ENCODE measurements at places on chromosomes 2 and 18.
A peak's percentile ranks its signal among the peaks of the same experiment; 100 is the strongest.

DNA sequence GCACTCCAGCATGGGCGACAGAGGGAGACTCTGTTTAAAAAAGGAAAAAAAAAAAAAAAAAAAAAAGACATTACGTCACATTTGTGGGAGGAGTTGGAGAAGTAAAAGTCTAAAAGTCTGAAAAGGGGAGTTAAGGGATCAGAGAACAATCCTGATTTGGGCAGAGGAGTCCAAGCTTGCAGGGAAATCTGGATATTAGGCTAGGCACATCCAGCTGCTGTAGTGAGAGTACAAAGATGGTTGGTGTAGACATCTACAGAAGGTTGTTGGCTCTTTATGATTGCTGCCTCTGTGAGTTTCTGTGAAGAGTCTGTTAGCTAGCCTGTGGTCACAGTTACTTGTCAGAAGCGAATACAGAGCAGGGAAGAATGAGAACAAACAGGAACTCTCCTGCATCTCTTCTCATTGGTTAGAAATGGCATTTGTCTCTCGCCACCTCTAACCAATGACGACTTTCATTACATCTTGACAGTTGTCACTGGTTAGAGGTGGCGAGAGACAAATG, 3.3 kb upstream of the OSBPL6 start:
- DNase-seq, result no peak

DNA sequence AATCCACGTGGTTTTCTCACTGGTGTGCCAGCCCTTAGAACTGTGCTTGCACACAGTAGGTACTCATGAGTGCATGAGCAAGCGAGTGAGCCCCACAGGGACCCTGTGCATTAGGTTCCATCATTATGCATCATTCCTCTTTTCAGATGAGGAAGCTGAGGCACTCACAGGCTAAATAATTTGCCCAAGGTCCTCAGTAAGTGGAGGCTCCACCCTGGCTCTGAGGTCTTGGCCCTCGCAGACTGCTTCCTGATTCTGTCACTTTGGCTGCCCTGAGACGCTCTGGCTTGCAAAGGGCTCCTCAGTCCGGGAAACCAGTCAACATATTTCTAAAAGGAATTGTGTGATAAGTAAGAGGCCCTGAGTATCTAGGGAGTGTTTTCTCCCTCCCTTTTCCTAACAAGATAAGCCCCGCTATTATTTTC, 71.7 kb downstream of the IL1R2 start:
- peak; percentile 63 for DNase-seq

- no peak for DNase-seq
Measured at GRCh38 chr18:32445846-32446245, 24.8 kb downstream of the GAREM1 start.

GRCh38 chr18:48347756-48348326, 61.3 kb downstream of the ZBTB7C start:
- DNase-seq, result no peak

- no peak for DNase-seq
Measured at GRCh38 chr2:62596061-62596921, 90.3 kb upstream of the TMEM17 start.

- DNase-seq, result peak; percentile 43
Measured at GRCh38 chr2:202069170-202070067, 3.6 kb upstream of the KIAA2012 start.

DNA sequence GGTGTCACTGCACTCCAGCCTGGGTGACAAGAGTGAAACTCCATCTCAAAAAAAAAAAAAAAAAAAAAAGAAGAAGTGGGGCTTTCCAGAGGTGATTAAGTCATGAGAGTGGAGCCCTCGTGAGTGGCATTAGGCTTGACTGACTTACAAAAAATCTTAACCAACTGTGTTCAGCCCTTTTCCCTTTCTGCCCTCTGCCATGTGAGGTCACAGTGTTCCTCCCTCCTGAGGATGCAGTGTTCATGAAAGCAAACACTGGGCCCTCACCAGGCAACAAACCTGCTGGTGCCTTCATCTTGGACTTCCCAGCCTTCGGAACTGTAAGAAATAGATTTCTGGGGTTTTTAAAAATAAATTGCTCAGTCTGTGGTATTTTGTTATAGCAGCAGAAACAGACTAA, 37.0 kb upstream of the METTL21A start:
- DNase-seq, result no peak

GRCh38 chr2:161077367-161078210, 82.6 kb upstream of the TANK start:
- no peak for DNase-seq
